ENCODE measurements at places on chromosomes 4 and X.

GRCh38 chr4:157165935-157166610 lies 54.5 kb upstream of the GRIA2 start:
- DNase-seq = no peak

DNA sequence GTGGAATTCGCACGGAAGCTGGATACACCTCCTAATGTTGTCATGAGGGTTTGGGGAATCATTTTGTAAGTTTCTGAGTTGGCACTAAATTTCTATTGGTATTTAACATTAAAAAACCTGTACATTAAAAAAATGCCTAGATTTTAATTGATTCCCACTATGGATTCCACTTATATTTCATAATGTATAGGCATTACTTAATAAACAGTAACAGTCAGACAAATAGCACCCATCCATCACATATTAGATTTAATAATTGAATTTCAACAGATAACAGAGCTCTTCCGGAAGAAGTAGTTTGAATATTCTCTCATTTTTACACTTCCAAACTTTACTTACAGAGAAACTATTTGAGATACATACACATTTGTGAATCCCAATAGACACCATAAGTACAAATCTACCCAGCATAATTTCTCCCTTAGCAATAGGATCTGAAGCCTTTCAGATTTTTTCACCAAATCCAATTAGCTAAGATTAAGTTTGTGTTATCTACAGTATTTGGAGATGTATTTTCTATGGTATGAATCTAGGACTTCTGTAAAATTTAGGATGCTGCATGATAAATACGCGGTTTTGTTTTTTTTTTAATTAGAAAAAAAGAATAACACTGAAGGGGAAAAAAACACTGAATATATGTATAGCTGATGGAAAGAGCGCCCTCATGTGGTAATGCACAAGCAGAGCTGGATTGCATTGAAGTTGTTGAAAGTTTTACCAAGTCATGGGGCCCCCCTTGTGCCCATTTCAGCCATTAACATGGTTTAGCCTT lies 12.2 kb upstream of the ODAM start:
- DNase-seq = peak; percentile 68

DNA sequence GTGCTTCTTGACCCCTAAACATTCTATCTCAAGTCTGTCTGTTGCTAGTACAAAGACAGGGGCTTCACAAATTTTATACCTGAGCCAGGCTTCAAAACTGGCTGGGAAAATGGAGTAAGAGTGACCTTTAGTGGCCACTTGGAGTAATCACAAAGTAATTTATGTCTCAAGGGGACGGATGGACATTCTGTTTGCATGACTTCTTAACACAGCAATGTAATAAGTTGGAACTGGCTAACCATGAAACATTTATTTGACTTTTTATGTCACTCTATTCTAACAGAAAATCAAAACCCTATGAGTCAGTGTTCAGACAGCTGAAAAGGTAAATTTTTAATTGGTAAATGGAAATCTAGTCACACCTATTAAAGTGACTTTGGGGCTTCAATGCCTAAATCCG lies 600.6 kb downstream of the ANKRD50 start:
- peak; percentile 74 for DNase-seq

- DNase-seq = no peak
Measured at GRCh38 chrX:10482261-10482660, 138.1 kb downstream of the MID1 start.

- DNase-seq = no peak
Measured at GRCh38 chrX:56233100-56233499, 944 bp downstream of the KLF8 start.

GRCh38 chr4:27178061-27178460 lies 317.4 kb downstream of the STIM2 start:
- no peak for DNase-seq

GRCh38 chrX:150032742-150033141 lies 94.5 kb upstream of the EOLA2 start:
- DNase-seq = peak; percentile 57

GRCh38 chrX:148047200-148047599 lies 66.1 kb downstream of the FMR1NB start:
- DNase-seq = no peak

- no peak for DNase-seq
Measured at GRCh38 chrX:53716328-53717088, 30.0 kb upstream of the HUWE1 start.

- DNase-seq = no peak
Measured at GRCh38 chr4:119002476-119002875, 113.8 kb downstream of the SYNPO2 start.

DNA sequence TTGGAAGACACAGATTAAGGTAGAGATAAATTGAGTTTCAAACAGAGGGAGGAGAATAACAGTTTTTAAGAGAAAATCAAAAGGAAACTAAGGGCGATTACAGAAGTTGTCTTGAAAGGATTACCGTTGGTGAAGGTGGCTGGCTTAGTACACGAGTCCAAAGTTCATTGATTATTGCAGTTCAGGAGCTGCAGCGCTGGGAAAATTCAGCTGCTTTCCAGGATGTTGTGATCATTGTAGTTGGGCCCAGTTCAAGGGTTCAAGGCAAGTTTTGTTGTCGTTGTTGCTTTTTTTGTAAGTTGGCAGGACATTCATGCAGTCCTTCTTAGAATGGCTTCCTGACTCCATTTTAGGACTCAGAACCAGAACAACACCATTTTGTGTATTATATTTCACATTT lies 461.7 kb downstream of the RAPGEF2 start:
- no peak for DNase-seq

GRCh38 chrX:151543706-151544105 lies 19.8 kb upstream of the PASD1 start:
- no peak for DNase-seq

DNA sequence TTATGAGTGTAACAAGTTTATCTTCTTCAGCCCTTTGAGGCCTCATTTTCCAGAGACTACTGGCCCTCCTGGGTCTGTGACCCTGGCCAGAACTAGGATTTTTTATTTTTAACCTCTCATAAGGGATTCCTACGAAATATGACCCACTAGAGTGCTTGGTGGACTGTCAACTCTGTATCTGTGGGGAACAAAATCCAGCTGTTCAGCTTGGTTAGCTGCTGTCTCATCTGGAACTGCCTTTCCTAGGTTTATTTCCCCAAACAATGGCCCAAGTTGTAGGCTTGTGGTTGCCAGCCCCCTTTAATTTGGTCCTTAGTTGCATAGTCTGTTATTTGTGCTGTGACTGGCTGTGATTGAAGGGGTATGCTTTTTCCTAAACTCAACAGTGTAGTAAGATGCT lies 56.2 kb downstream of the NHS start:
- DNase-seq = no peak

DNA sequence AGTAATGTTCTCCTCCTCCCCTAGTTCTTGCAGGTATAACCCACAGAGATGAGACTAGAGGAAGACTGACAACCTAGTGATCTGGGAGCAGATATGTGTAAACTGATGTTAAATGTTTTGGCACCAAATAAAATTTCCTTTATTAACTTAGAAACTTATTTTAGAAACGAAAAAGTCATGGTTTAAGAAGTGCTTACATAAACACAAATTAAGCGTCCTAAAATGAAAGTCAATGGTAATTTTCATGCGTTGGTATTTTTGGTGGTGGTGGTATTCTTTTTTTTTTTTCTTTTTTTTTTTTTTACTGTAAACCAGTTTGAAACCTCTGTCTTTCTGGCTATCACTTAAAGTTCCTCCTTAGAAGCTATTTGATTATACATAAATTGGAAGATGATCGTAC lies 1438.1 kb upstream of the TENM3 start:
- DNase-seq = no peak

- no peak for DNase-seq
Measured at GRCh38 chr4:61934198-61934597, 734.1 kb downstream of the ADGRL3 start.

DNA sequence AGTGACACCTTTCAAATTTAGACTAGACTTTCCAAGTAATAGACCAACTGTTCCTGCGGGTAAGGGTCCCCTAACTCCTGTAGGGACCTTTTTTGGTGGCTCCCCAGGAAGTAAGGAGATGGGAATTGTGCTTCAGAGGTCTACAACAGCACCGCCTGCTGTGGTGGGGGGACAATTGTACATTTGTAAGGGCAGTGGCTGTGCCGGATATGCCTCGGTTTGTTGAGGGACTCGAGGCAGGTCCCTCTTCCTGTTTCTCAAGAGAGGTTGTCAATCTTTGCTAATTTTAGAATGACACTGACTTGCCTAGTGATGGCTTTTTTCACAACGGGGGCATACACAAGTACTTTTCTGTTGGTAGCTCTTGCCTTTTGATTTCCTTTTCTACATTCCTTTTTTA lies 15.5 kb upstream of the HSD17B11 start:
- DNase-seq = no peak

DNA sequence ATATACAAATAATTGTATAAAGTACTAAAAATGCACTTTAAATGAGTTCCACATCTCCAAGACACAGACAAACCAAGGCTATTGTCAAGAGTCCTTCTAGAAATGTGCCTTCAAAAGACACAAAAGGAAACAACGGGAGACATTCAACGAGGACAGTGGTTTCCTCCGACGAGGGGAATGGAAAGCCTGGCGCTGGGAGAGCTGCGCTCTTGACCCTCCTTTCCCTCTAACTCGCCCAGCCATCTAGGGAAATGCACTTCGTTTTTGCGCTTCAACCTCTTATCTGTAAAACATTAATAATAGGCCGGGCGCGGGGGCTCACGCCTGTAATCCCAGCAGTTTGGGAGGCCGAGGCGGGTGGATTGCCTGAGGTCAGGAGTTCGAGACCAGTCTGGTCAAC lies 37.0 kb downstream of the ZFP42 start:
- DNase-seq = no peak

- no peak for DNase-seq
Measured at GRCh38 chr4:90293320-90293719, 166.1 kb downstream of the CCSER1 start.

GRCh38 chrX:1252861-1253260 lies 15.8 kb upstream of the CSF2RA start:
- no peak for DNase-seq

DNA sequence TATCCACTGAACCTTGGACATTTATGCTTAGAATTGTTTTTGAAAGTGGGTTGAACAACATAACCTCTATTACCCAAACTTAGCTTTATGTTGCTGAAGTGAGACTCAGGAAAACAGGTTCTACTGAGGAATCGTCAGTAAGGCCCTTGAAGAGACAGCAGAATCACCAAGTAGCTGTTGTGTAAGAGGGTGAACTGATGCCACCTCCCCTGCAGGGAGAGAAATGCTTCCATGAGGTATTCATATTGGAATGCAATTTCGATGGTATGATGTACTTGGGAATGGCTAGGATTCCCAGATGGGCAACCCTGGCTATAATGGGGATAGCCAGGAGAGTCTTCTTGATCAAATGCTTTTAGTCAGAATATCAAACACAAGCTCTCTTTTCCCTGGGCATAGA lies 4.1 kb upstream of the SCRG1 start:
- no peak for DNase-seq

DNA sequence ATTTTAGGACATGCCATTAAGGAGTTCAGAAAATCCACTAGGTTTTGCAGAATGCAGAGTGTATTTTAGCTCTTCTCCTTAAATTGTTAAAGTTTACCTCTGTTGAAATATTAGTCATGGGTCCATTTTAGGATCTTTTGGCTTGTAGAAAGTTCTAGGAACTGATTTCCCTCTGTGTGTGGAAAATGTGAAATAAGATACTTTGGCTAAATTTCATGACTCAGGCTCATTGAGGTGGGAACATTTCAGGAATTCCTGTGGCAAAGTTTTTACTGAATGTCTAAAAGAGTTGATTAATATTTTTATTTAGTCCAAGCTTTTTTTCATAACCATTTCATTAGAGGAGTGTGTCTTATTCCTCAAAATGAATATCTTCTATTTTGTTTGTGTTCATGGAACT lies 7.0 kb downstream of the FHIP1A start:
- DNase-seq = no peak

DNA sequence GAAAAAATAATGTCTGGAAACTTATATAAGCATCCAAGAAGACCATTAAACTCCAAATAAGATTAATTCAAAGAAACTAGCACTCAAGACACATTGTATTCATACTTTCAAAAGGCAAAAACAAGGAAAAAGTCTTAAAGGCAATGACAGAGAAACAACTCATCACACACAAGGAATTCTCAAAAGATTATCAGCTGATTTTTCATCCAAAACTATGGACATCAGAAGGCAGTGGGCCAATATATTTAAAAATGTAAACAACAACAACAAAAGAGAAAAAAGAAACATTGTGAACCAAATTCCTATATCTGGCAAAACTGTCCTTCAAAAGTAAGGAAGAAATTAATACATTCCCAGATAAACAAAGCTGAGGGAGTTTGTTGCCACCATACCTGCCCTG lies 711.4 kb upstream of the GALNTL6 start:
- no peak for DNase-seq

DNA sequence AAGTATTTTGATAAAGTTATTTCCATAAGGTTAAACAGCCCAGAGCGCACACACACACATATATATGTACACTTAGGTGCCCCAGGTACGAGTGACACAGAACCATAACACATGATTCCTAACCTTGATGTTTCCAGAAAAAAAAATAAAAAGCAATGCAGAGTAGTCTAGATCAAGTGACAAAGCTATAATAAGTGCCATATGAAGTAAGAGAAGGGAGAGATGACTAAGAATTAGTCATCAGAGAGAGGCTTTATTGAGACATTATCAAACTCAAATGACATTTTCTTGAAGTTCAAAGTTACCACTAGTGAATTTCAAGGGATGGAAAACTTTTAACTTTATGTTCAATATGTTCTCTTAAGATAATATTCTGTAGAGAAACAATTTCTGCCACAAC lies 215.0 kb downstream of the HTR2C start:
- DNase-seq = no peak

- peak; percentile 29 for DNase-seq
Measured at GRCh38 chrX:15815779-15816437, 25.6 kb downstream of the ZRSR2 start.

GRCh38 chr4:138741766-138742377 lies 273.7 kb upstream of the NOCT start:
- no peak for DNase-seq

DNA sequence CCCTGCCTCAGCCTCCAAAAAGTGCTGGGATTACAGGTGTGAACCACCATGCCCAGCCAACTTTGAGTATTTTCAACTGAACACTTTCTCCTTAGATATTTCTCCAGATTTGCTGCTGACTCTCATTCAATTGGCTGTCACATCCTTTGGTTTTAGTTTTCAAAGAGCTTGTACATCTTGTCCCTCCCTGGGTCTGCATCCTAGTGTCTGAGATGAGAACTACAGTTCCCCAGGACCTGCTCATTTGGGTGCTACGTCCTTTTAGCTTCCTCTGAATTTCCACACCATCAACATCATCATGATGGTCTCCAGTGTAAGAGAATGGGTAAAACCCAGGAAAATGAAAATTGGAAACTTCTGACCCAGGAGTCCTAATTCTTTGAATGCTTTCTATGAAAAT lies 312.9 kb downstream of the NLGN4X start:
- DNase-seq = peak; percentile 8

GRCh38 chr4:40846532-40846931 lies 96.8 kb downstream of the NSUN7 start:
- DNase-seq = no peak

GRCh38 chr4:18057821-18058533 lies 36.4 kb upstream of the LCORL start:
- DNase-seq = no peak

All from NCI-H82 (cell line).